H54 (cell line): ENCODE measurements at places on chromosomes 13 and 19.

DNA sequence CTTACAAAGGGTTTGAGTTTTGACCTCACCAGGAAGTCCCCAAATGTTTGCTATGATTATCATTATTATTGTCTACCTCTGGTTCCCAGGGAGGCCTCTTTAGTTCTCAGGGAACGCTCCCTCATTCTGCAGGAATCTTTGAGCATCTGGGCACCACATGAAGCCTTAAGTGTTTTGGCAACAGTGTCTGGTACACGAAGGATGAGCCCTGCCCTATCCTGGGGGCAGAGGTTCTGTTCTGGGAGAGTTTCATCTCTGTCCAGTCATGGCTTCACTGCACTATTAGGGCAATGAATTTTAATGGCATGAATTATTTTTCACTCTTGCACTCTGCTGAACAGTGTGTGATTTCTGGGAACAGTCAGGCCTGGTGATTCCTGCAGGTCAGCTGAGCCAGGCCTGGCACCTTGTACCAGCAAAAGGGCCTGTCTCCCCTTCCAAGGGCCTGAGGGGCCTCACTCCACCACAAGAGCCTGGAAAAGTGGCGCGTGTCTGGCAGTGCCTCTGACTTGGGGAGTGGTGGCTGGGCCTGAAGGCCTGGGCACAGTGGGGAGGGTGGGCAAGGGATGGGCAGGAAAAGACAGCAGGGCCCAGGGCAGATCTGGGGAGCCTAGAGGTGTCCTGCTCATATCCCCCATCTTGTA lies 4.6 kb downstream of the FAM187B start:
- DNase-seq, result no peak

DNA sequence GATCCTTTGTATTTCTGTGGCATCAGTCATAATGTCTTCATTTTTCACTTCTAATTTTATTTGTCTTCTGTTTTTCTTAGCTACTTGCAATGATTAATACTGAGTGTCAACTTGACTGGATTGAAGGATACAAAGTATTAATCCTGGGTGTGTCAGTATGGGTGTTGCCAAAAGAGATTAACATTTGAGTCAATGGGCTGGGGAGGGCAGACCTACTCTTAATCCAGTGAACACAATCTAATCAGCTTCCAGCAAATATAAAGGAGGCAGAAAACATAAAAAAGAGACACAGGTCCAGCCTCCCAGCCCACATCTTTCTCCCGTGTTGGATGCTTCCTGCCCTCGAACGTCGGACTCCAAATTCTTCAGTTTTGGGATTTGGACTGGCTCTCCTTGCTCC lies 640.9 kb upstream of the MIR17HG start:
- DNase-seq, result no peak

- no peak for DNase-seq
Measured at GRCh38 chr13:70391678-70392077, 283.4 kb upstream of the KLHL1 start.

DNA sequence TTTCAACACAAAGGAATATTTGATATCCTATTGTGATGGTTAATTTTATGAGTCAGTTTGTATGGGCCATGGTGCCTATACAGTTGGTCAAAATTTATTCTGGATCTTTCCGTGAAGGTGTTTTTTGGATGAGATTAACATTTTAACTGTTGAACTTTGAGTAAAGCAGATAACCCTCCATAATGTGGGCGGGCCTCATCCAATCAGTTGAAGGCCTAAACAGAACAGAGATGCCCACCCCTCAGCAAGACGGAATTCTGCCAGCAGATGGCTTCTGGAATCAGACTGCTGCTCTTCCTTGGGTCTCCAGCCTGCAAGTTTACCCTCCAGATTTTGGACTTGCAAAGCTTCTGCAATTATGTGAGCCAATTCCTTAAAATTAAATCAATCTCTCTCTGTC lies 16.0 kb downstream of the CSNK1A1L start:
- DNase-seq, result no peak

- DNase-seq, result no peak
Measured at GRCh38 chr13:113849546-113849945, 14.3 kb downstream of the GAS6 start.

DNA sequence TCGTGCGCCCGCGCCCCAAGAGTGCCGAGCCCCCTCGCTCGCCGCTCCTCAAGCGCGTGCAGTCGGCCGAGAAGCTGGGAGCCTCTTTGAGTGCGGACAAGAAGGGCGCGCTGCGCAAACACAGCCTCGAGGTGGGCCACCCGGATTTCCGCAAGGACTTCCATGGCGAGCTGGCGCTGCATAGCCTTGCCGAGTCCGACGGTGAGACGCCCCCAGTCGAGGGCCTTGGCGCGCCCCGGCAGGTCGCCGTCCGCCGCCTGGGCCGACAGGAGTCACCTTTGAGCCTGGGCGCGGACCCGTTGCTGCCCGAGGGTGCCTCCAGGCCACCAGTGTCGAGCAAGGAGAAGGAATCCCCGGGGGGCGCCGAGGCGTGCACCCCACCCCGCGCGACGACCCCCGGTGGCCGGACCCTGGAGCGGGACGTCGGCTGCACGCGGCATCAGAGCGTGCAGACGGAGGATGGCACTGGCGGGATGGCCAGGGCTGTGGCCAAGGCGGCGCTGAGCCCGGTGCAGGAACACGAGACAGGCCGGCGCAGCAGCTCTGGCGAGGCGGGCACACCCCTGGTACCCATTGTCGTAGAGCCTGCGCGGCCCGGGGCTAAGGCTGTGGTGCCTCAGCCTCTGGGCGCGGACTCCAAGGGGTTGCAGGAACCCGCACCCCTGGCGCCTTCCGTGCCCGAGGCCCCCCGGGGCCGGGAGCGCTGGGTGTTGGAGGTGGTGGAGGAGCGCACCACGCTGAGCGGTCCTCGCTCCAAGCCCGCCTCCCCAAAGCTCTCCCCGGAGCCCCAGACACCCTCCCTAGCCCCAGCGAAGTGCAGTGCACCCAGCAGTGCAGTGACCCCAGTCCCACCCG lies 7.1 kb downstream of the DNASE2 start:
- DNase-seq, result no peak

GRCh38 chr13:51623473-51623872 lies 39.2 kb downstream of the WDFY2 start:
- DNase-seq, result no peak
